Fibroblast of skin of left biceps (primary cell): ENCODE measurements at places on chromosomes 16 and 17.

DNA sequence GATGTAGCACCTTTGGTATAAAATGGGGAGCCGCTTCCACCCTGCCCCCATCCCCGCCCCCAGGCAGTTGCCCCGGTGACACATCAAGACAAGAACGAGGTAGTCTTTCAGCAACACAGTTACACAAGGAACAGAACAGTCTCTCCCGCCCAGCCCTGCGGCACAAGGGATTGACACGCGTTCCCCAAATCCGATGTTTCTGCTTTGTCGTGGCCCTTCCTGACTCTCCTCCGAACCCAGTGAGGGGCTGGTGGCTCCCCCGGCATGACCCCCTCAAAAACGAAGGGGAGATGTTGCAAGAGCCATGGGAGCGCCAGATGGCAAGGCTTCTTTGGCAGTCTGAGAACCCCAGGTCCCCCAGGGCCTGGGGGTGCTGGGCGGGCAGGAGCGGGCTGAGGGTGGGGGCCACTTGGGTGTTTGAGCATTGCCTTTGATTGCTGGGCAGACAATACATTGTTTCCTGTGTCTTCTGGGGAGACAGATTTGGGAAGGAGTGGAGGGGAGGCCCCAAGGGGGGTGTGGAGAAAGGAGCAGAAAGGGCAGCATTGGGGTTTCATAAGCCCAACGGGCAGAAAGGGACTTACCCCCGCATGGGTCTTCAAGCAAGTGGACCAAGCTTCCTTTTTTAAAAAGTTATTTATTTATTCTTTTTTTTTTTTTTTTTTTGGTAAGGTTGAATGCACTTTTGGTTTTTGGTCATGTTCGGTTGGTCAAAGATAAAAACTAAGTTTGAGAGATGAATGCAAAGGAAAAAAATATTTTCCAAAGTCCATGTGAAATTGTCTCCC lies 16.6 kb downstream of the COL1A1 start:
- no peak for DNase-seq

DNA sequence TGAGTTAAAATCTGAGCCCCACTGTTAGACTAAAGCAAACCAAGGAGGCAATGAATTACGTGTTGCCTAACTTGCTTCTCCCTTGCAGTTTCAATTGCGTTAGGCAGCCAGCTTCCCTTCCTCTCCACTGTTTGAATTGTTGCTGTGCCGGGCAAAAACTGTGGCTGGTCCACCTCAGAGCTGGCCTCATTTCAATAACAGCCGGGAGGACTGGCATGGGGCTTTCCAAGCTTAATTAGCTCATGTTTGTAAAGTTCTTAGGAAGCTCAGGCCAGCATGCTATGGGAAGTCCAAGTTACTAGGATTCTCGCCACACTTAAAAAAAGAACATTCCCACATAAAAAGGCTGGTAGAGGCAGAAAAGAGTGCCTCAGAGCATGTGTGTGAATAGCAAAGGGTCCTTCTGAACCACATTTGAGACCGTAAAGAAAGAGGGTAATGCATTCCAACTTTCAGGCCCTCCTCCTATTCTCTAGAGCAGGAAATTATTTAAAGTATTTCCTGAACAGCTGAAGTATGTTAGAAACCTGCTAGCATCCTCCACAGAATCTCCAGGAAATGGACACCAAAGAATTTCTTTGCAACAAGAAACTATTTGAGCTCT lies 79.0 kb upstream of the SMURF2 start:
- DNase-seq, result no peak

DNA sequence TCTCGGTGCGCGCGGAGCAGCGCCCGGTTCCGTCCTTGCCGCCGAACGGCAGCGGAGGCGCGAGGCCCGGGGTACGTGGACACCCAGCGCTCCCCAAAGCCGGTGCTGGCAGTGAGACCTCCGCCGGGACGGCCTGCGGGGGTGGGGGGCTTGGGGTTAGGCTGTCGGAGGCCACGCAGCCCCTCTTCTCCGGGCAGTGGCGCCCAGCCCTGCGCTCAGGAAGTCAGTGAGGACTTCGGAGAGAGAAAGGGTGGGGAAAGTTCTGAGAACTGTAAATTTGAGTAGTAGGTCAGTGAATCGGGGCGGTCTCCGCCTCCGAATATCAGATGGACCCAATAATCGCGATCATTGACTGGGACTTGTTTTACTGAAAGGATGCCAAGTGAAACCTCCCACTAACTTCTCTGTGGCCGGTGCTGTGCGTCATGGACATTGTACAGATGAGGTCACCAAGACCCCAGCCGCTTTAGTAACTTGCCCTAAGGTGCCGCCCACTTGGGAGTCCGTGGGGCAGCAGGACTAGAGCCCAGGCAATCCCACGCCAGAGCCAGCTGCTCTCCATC lies 468 bp downstream of the IL4R start:
- DNase-seq, result peak; percentile 53

GRCh38 chr16:25796239-25796638 lies 104.5 kb downstream of the HS3ST4 start:
- DNase-seq, result no peak

GRCh38 chr17:55068862-55069811 lies 100.6 kb downstream of the STXBP4 start:
- no peak for DNase-seq

DNA sequence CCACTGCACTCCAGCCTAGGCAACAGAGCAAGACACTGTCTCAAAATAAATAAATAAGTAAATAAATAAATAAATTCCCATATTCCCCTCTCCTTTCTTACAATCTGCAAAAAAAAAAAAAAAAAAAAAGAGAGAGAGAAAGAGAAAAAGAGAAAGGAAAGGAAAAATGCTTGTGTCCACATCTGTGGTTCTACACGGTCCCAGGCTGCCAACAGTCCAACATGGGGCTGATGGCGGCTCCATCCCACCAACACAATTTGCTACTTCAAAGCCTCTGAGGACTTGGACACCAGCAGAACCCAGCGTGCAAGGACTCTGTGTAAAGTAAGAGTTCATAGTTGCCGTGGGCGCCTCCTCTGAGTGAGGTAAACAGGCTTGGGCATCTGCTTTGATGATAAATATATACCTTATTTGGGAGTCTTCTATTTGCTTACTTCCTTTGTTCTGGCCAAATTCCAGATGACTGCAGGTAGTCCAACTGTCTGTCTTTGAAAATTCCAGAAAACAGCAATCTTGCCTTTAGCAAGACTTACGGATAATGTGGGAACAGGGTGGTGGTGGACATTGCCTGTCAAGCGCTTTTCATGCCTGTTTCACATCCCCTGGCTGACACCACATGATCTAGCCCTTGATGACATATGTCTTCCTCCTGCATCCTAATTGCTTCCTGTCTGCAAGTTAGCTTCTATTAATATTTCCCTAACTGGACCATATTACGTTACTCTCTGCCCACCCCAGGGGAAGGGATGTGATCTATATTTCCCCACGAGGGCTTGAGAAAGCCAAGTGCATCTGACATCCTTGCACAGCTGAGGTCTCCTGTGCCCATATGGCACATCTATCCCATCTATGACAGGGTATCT lies 10.1 kb downstream of the LITAF start:
- DNase-seq, result no peak

- DNase-seq, result no peak
Observed at GRCh38 chr16:11681556-11681955, 13.3 kb downstream of the SNN start.

GRCh38 chr16:84351630-84352029 lies 16.7 kb upstream of the ATP2C2 start:
- DNase-seq, result no peak

DNA sequence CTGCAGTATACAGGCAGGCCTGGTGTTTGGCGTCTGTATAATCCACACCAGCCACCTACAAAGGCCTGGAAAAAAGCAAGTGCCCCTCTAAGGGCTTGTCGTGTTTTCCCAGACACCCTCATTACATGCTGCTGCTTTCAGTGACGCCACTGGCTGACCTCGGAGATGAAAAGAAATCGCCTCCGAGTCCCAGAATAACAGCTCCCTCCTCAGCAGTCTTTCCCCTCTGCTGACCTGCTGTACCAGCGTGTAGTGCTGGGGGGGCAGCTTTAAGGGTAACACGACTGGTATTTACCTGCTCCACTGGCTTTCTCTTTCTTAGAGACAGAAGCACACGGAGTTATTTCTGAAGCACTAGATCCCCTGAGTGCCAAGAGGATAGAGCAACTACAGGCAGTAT lies 296.8 kb downstream of the GRIN2A start:
- DNase-seq, result no peak

- no peak for DNase-seq
Observed at GRCh38 chr16:84462296-84463210, 41.9 kb downstream of the MEAK7 start.

DNA sequence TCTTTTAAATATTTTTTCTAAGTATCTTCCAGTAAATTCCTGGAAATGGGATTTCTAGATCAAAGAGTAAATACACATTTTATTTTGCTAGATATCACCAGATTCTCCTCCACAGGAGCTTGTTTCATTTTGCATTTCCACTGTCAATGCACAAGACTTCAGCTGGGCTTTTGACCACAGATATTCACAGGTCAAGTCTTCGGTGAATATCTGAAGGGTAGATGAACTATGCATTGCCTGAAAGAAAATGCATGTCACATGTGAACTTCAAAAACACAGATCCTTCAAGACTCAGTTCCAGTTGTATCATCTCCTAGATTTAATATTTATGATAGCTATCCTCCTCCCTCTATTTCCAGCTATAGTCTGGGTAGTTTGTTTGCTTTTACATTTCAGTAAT lies 963.6 kb upstream of the GOT2 start:
- DNase-seq, result no peak

GRCh38 chr17:48553190-48553547 lies 8.3 kb upstream of the HOXB2 start:
- no peak for DNase-seq

GRCh38 chr16:50801036-50801435 lies 59.1 kb downstream of the CYLD start:
- no peak for DNase-seq

- no peak for DNase-seq
Observed at GRCh38 chr16:8712589-8713361, 38.4 kb downstream of the ABAT start.

- DNase-seq, result no peak
Observed at GRCh38 chr17:55266051-55266957, 1.5 kb downstream of the HLF start.

DNA sequence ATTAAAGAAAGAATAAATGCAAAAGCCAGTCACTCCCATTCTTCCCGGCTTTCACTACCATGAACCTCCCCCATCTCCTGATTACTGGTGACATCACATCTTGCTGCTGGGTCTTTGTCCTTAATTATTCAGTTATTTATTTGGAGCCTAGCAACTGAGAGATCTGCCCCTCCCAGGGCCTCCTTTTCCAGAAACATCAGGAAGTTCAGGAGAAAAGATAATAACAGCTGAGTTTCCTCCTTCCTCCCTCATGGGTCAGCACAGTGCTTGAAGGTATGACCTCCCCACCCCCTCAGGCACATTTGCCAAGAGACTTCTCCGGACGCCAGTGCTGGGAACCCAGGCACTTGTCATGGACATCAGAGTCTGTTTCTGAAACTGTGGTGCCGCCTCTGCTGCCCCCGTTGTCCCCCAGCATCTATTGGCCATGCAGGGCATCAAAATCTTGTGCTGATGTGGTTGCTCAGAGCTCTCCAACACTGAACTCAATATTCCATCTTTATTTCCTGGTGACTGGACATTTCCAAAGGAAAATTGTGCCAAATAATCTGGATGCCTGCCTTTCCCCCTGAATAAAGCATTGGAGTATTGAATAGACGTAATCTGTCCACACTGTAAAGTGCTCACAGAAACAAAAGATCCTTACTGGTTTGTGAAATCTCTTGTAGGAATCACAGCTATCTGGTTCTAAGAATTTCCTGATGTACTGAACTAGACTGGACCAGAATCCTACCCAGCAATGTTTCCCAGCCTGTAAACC lies 71.8 kb downstream of the ZNF18 start:
- DNase-seq, result no peak

DNA sequence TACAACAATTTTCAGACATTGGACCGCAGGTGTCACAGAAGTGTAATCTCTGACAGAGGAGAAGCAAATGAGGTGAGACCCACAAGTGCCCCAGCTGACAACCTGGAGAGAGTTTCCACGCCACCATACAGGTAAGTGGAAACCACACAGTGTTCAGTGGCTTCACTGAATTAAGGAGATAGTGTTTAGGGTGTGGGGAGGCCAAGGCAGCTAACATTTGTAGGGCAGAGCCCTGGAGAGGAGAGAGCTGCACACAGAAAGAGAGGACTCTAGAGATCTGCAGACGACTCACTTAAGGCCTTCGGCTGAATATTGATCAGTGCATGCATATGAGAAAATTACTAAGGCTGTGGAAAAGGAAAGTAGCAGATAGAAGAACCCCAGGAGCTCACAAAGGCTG lies 228.9 kb upstream of the TNRC6C start:
- DNase-seq, result no peak

GRCh38 chr17:40553694-40554534 lies 11.4 kb downstream of the CCR7 start:
- no peak for DNase-seq

DNA sequence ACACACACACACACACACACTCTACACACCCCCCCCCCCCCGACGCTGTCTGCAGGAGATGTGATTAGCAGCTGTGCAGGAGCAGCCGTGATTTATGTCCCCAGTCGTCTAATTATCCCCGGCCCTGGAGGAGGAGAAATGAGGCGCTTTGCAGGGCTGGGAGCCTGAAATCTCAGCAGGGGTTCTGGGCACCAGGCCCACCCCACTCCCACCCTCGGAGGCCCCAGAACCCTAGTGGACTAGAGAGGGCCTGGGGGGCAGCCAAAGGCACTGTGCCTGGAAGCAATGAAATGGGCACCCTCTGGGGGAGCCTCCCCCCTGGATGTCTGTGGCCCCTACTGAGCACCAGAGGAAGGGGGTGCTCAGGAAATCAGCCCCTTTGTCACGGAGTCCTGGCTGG lies 134.2 kb upstream of the CIBAR2 start:
- DNase-seq, result no peak
